ENCODE measurements at places on chromosomes 6 and 20. TPM values are rescaled to one million over a fixed set of nuclear protein-coding genes. Genes with fewer than 3 reads are reported as not detected.
A peak's percentile ranks its signal among the peaks of the same experiment; 100 is the strongest.

DNA sequence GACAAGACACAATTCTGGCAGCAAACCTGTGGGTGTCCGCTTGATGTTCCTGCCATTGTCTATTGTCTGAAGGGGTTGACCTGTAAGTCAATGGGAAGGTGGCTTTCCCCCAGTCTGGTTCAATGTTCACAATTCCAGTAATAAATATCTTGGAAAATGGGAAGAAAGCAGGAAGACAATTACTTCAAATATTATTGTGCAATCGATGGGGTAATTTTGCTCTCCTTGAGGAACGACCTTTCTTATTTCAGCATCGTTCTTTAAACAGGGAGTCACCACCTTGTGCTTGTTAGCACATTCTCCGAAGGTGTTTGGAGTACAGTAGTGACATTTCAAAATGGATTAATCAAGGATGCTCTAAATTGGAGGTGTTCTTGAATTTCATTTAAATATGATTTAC is 136.9 kb downstream of the BTBD3 start:
- DNase-seq, result no peak

GRCh38 chr20:10513931-10514575 is 78.9 kb downstream of the SLX4IP start:
- DNase-seq, result no peak

DNA sequence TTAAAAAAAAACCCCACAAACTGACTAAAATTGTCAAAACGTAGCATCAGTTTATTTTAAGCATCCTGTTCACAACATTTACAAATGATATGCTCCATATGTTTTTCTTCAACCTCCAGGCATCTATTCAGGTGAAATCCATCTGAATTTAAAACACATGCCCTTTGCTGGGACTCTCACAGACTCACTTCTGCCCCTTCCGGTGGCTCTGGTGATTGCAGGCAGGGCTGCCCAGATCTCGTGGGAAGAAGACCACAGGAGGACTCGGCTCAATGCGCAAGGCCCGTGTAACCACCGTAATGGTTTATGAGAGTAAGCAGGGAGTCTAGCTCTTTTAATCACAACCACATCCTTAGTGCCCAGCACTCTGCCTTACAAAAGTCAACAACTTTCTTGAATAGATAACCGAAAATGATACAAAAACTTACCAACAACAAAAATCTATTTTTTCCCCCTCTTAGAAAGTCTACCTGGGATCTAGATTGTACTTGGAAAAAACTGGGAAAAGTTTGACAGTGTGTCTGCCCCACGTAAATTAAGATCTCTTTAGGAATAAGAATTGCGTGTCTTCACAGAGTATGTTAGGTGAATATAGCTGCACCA is 139.1 kb downstream of the KIF16B start:
- DNase-seq, result peak; percentile 17

DNA sequence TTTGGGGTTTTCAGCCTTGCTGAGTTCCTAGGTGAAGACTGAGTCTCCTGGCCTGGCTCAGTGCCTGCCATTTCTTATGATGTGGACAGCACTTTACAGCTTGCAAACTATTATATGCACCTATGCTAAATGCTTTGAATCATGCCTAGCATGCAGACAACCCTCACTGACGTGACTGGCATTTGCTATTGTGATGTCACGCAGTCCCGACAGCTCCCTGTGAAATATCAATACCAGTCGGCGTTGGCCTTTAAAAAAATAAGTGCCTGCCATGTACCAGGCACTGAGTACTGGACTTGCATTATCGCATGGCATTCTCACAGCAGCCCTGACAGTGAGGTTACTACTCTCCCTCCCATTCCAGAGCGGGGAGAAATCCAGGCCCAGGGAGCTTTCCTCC is 35.5 kb downstream of the UQCC2 start:
- DNase-seq, result no peak

GRCh38 chr20:15767586-15767985 is 805.7 kb downstream of the KIF16B start:
- DNase-seq, result no peak

GRCh38 chr6:28858963-28859362 is 64.8 kb downstream of the TRIM27 start:
- DNase-seq, result no peak

DNA sequence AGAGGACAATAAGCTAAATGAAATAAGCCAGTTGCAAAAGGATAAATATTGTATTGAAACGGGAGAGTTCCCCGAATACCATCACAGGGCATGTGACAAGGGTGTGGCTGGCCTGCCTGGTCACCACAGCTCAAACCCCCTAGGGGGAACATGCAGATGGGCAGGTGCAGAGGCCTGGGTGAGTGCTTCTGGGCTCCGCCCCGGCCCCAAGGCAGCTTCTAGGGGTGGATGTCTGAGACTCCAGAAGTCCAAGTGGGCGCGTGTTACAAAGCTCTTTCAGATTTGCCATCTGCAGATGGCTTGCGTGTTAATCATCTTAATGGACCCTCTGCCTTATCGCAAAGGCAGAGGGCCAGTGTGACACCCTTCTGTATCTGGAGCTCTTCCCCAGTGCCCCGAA is 559.2 kb upstream of the IMPG1 start:
- no peak for DNase-seq

GRCh38 chr6:51559059-51559458 is 528.4 kb downstream of the PKHD1 start:
- DNase-seq, result peak; percentile 47

DNA sequence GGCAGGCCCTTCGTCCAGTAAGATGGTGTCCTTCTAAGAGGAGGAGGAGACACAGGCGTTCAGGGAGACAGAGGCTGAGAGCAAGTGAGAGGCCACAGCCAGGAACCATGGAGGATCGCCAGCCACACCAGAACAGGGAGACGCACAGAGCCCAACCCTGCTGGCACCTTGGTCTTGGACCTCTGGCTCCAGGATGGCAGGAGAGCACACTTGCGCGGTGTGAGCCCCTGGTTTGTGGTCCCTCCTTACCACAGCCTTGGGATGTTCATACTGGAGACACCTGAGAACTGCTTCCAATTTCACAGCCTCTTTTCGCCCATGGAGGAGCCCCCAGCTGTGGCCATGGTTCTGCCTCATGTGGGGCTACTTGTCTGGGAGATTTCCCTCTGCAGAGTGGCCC is 222.4 kb downstream of the DLL1 start:
- no peak for DNase-seq

PRKN gene
- total RNA-seq, result 0.25 TPM

HLA-DRA gene
- not detected for total RNA-seq

CFB gene
- total RNA-seq, result 0.92 TPM

ELMO2 gene
- 30.5 TPM for total RNA-seq

NEURL2 gene
- 1.2 TPM for total RNA-seq

CD83 gene
- 8.0 TPM for total RNA-seq

MACROD2 gene
- 0.68 TPM for total RNA-seq
